HS-27A (cell line): ENCODE measurements at places on chromosomes 16 and 17.

GRCh38 chr17:15161395-15161794 is 103.7 kb downstream of the PMP22 start:
- no peak for DNase-seq

DNA sequence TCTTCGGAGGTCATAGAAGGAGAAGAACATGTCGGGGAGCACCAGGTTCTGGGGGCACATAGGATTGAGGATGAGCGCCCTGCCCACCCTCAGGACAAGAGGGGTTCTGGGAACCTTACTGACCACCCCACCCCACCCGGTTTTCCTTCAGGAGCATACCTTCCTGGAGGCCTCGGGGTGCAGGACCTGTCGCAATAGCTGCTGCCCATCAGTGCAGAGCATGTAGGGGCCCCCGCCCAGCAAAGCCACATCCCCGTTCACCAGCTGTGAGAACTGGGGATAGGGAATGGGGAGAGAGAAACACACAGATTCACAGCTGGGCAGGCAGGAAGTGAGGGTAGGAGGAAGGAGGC is 2.1 kb downstream of the ESRP2 start:
- DNase-seq: no peak

DNA sequence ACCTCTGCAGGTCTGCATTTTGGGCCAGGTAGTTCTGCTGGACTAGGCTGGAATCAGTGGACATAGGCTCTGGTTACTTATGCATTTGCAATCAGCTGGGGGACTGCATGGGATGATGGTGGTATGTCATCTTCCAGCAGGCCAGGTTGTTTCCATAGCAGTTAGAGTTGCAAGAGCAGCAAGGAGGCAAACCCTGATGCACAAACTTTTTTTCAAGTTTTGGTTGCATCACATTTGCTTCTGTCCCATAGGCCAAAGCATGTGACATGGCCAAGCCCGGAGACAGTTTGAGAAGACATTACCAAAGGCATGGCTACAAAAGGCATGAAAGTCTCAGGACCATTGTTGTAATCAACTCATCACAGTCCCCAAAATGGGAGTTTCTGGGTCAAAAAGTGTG is 58.2 kb downstream of the PRKCB start:
- DNase-seq: no peak

DNA sequence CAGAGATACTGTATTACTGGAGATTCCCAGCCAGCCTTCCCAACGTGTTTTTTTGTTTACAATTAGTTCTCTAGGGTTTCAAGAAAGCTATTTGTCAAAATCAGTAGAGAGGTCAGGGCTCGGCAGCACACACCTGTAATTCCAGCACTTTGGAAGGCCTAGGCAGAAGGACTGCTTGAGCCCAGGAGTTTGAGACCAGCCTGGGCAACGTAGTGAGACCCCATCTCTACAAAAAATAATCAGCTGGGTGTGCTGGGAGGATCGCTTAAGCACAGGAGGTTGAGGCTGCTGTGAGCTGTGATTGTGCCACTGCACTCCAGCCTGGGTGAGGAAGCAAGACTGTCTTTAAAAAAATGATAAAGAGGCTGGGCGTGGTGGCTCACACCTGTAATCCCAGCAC is 19.4 kb downstream of the CBX1 start:
- no peak for DNase-seq

- no peak for DNase-seq
Measured at GRCh38 chr16:71723537-71724319, 773 bp downstream of the PHLPP2 start.

DNA sequence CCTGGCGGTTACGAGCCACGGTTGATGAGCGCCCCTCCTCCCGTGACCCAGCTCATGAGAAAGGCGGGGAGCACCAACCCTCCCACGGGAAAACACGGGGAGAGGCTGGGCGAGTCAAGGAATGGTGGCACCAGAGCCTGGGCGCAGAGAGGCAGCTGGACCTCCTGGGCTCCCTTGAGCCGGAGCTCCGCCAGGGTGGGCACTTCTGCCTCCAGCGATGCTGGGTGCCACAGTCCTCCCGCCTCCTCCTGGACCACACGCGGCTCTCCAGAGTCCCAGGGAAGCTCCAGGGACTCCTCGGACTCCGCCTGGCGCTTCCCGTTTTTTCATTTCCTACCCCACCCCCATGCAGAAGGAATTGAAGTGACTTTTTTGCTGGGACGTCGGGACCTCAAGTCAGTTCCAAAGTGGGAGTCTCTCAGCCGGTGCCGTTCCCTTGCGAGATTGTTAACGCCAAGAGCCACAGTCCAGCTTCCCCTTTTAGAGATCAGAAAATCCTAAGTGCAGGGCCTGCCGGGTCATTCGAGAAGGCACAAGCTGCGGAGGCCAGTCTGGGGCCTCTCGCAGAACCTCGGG is 6.6 kb upstream of the CBX8 start:
- DNase-seq: no peak

- DNase-seq: no peak
Measured at GRCh38 chr17:48954300-48954755, 9.7 kb upstream of the SNF8 start.

GRCh38 chr16:65148804-65149203 is 26.9 kb upstream of the CDH11 start:
- no peak for DNase-seq

DNA sequence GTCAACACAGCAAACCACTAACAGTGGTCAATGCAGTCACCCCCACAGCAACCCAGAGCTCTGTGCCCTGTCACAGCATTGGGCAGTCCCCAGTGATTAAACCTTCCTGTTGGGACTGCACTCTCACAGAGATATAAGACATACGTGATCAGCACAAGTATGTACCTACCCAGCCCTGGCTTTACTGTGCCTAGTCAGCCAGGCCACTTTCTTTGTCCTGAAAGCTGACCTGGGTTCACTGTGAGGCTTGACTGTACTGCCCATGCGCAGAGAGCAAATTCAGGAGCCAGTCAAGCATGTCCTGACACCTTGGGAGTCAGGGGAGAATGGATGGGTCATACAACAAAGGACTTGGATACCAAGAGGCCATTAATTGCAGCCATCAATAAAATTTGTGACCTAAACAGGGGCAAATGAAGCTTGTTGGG is 10.9 kb upstream of the TMEM170A start:
- DNase-seq: no peak

DNA sequence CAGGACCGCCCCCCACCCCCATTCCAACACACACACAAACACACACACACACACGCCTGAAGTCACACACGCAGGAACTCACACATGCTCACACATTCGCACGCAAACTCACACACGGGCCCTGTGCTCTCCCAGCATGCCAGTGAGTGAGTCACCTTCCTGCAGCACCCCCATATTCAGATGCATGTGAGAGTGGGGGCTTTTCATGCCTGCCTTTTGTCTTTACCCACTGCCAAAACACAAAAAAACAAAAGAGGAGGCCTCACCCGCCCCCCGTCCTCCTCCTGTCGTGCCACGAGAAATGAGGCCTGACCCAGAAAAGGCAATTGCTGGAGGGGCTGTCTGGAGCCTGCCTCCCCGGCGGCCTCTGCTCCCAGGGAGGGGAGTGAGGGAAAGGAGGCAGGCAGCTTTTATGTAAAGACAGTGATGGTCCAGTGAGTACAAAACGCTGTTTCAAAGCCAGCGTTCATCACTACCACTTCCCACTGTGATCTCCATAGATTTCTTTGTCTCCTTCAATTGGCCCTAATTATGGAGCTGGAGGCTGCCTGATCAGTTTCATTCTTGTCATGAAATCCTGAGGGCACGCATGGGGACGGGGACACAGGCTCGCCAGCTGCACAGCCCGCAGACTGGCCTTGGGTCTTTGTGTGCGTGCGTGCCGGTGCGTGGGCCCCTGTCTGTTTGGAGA is 29.5 kb upstream of the GSE1 start:
- DNase-seq: no peak

GRCh38 chr16:21997697-21998480 is 3.0 kb downstream of the PDZD9 start:
- no peak for DNase-seq

GRCh38 chr17:49775546-49776260 is 11.8 kb upstream of the FAM117A start:
- no peak for DNase-seq

GRCh38 chr16:73485880-73486279 is 438.0 kb upstream of the ZFHX3 start:
- no peak for DNase-seq

DNA sequence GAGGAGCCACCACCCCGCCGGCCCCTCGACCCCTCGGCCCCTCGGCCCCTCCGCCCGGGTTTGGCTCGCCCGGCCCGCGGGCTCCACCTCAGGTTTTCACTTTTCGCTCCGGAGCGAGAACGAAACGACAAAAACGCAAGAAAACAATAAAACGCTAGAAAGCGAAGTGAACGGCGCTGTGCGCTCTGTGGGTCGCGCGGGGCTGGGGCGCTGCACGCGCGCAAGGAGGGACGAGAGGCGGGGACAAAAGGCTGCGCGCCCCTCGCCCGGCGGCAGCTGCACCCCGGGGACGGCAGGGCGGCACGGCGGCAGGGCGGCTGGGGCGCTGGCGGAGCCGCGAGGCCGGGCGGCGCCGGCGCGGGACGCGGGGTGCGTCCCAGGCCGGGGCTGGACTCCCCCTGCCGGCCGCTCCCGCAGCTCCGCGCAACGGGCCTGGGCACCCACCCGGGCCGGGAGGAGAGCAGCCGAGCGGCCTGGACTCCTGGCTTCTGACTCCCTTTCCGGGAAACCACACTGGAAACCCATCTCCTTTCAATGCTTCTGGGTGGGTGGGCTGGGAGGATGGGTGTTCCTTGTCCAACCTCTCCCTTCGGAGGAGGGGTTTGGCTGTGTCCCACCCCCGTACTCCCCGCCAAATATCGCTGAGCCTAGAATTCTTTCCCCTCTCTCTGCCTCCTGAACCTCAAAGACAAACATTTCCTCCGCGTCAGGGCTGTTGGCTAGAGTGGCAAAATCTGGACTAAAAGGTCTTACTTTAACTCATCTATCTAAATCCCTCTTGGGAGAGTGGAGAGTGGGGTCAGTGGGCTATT is 9.9 kb downstream of the TBX2 start:
- no peak for DNase-seq

DNA sequence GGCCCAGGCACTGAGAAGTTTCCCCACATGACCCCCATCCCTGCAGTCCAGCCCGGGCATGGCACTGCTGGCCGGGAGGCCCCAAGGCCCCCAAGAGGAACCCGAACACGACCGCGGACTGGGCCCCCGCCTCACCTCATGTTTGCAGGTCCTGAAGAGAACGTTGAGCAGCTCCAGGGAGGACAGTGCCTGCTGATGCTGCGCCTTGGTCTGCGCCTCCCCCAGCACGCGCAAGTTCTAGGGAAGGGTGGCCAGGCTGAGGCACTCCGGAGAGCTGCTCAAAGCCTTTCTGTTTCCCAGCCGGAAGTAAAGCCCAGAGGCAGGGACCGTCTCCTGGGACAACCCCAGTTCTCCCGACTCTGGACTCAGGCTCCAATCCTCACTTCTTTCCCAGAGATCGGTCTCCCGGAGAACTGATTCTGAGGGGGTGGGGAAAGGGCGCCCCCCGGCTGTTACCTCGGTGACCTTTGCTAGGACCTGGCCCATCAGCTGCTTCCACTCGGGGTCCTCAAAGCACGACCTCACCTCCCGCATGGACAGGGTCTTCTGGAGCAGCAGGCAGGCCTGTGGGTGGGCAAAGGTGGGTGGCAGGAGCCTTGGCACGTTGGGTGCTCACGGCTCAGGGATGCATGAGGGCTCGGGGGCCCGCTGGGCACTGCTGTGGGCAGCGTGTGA is 13.7 kb downstream of the MYBBP1A start:
- no peak for DNase-seq

DNA sequence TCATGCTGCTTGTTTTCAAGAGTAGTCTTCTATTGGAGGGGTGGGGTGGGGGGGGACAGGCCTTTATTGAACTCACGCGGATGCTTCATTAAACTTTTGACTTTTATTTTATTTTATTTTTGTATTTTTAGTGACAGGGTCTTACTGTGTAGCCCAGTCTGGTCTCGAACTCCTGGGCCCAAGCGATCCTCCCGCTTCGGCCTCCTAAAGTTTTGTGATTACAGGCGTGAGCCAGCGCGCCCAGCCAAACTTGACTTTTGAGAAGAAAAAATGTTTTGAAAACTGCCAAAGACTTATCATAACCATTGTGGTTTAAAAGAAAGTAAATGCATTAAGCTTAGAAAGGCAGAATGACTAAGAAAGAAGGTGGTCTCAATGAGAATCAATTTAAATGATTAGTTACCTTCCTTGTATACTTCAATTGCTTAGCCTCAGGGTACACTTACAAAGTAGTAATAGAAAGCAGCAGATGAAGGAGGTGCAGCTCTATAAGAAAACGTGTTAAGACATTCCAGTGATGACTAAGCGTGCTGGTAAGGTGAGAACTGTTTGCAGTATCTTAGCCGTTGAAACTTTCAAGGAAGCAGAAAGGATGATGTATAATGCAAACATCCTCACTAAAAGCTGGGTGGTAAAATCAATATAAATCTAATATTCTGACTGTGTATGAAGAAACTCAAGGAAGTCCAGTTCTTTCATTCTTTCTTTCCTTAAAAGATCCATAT is 1.2 kb downstream of the AP2B1 start:
- DNase-seq: no peak

DNA sequence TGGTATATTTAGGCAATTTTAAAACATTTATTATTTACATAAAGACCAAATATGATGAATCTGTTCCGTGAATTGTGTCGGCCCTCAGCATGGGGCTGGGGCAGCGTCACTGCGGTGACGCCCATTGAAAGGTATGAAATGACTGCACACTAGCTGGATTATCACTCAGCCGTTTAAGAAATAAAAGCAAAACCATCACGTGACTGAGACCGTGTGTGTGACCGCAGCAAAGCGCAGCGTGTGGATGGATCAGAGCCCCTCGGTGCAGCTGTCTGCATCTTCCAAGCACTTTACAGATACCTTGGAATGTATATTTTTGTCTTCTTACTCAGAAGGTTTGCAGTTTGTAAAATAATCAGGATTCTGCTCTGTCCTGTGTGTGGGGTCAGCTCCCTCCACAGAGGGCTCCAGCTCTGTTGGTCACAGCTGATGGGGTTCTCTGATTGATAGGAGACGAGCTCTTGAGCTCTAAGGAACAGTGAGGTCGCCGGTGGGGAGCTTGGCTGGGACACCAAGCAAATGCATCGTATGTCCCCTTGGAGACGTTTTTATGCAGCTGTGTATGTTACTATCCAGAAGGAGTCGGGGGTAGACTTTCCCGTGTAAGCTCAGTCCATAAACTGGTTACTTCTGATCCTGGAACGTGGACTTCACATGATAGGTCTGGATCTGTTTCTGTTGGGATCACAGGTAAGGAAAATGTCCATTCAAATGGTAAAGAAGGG is 45.1 kb downstream of the WDR45B start:
- no peak for DNase-seq

GRCh38 chr17:49299996-49300395 is 62.1 kb downstream of the ZNF652 start:
- DNase-seq: no peak

- DNase-seq: no peak
Measured at GRCh38 chr17:74408262-74408661, 23.6 kb upstream of the GPRC5C start.

DNA sequence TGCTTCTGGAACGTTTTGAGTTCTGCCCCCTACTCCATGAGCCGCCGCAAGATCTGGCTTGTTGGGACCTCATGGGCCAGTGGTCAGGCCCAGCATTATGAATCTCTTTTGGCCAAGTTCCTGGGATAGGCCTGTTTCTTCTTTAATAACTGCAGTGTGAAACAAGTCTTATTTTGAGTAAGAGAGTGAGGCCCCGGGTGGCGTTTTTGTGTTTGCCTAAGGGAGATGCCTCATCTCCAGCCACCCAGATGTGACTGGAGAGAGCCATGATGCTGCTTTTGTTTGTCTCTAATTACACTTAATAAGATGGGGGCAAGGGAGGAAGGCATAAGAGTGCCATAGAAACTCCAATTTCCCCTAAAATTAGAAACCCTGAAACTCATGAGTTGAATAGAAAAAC is 39.8 kb downstream of the KSR1 start:
- DNase-seq: no peak
